T-cell (primary cell): ENCODE measurements at places on chromosomes 7 and 10. TPM values are rescaled to one million over a fixed set of nuclear protein-coding genes. Genes with fewer than 3 reads are reported as not detected.
A peak's percentile ranks its signal among the peaks of the same experiment; 100 is the strongest.

Gene TRDMT1
- total RNA-seq, result 22.6 TPM

DNA sequence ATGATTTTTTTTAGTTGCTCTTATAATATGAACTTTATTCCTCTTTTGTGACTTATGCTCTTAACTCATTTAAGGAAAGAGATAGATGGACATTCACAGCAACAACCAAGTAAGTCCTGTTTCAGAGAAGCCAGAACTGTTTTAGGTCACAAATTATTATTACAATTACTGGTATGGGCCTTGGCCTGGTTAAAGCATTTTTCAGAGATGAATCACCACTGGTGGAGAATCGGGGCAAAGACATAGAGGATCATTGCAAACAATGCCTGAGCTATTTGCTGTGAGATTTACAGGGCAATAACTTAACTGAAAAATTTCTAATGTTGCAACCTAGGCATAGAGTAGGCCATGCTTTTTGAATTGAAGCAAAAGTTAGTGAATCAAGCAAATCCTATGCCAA lies 138.0 kb upstream of the YAE1 start:
- H3K27me3 ChIP-seq, result peaks cover 9% of the 10 kb centered on the region
- no peak overlapping the region for H3K27ac ChIP-seq
- H3K4me3 ChIP-seq, result no peak overlapping the region
- no peaks in the 10 kb centered on the region for H3K4me1 ChIP-seq
- H3K36me3 ChIP-seq, result no peaks in the 10 kb centered on the region

DNA sequence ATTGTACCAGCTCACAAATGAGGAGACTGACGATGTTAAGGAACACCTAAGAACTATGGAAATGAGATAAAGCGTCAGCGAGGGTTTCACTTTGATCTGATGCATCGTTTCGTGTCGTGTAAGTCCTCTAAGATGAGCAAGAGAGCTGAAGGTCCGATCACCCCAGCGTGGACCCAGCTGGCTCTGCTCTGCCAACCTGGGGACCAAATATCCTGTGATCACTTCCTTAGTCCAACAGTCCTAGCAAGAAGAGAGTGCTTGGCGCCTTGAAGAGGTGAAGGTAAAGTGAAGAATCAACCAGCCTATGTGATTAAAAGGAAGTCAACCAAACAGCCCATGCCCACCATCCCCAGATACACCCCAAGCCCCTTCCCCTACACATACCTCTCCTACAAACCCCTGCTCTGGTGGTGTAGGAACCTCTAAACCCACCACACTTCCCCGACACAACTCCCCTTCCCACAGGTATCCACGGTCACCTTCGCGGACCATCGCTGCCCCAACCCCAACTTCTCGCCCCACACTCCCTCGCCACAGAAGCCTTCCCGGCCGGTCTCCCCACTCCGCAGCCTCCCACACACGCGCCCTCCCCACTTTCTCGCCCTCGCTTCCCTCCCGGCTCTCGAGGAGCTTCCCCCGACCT lies 722 bp downstream of the UPF2 start:
- H3K27ac ChIP-seq, result peak overlapping the region; percentile 100
- no peaks in the 10 kb centered on the region for H3K36me3 ChIP-seq
- H3K27me3 ChIP-seq, result no peaks in the 10 kb centered on the region

Gene AKR1C2
- 0.41 TPM for total RNA-seq

DNA sequence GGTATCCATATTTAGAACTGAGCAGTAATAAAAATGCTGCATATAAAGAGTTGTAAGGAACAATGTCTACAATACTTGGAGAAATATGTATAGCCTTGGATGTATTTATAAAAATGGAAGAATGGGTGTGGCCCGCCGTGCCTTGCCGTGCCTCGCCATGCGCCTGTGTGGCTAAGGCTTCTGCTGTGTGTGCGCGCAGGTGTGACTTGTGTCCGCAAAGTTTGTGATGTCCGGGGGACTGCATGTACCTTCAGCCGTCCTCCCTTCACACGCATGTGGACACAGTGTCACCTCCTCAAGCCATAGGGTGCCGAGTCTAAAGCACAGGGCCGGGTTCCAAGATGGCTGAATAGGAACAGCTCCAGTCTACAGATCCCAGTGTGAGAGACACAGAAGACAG lies 9.8 kb downstream of the SAMD9 start:
- no peak overlapping the region for H3K27ac ChIP-seq
- H3K4me3 ChIP-seq, result peak overlapping the region; percentile 32
- no peak for DNase-seq

DNA sequence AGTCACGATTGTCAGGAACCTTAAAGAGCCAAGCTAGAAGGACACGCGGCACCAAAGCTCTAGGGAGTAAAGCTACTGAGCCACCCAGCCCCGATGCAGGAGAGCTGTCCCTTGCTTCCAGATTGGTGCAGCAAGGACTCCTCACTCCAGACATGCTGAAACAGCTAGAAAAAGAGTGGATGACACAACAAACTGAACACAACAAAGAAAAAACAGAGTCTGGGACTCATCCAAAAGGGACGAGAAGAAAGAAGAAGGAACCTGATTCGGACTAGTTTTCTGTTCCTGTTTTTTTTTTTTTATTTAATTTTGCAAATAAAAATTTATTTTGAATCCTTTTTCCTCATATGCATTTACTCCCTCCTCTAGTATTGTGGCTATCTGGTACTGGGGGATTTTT lies 11.4 kb upstream of the HKDC1 start:
- no peak for DNase-seq
- H3K4me3 ChIP-seq, result no peak overlapping the region
- peaks cover 21% of the 10 kb centered on the region for H3K4me1 ChIP-seq
- H3K27ac ChIP-seq, result no peak overlapping the region
- peaks cover 39% of the 10 kb centered on the region for H3K36me3 ChIP-seq

DNA sequence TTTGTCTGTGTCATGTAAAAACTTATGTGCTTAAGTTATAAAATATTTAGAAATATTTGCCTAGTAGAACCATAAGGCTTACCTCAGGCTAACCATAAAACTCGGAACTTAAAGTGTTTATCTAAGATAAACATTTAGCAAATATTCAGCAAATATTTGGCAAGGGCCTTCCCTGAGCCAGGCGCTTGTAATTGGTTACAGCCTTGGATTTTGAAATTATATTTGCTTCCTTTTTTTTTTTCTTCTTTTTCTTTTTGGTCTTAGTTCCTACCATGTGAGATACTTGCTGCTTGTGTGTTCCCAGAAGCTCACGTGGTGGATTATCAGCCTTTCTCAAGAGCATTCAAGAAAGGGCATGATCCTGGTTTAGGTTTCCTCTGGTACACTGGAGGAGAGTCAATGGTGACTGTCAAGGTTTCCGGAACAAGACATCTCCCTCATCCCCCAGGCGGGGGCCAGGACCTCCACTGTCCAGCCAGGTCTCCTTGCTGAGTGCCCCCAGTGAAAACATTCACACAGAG lies 5.2 kb upstream of the BRI3 start:
- no peaks in the 10 kb centered on the region for H3K27me3 ChIP-seq
- no peak for DNase-seq
- H3K4me1 ChIP-seq, result peaks cover 8% of the 10 kb centered on the region
- H3K36me3 ChIP-seq, result no peaks in the 10 kb centered on the region
- H3K4me3 ChIP-seq, result no peak overlapping the region
- H3K27ac ChIP-seq, result no peak overlapping the region

GRCh38 chr10:6056411-6057135 lies 5.6 kb downstream of the IL2RA start:
- H3K4me3 ChIP-seq, result no peak overlapping the region
- no peaks in the 10 kb centered on the region for H3K36me3 ChIP-seq
- peaks cover 13% of the 10 kb centered on the region for H3K4me1 ChIP-seq

GRCh38 chr10:99658622-99659030 lies 683 bp upstream of the ENTPD7 start:
- H3K36me3 ChIP-seq, result no peaks in the 10 kb centered on the region
- H3K27ac ChIP-seq, result no peak overlapping the region
- peaks cover 3% of the 10 kb centered on the region for H3K27me3 ChIP-seq
- DNase-seq, result peak; percentile 5
- H3K4me1 ChIP-seq, result peaks cover 5% of the 10 kb centered on the region

DNA sequence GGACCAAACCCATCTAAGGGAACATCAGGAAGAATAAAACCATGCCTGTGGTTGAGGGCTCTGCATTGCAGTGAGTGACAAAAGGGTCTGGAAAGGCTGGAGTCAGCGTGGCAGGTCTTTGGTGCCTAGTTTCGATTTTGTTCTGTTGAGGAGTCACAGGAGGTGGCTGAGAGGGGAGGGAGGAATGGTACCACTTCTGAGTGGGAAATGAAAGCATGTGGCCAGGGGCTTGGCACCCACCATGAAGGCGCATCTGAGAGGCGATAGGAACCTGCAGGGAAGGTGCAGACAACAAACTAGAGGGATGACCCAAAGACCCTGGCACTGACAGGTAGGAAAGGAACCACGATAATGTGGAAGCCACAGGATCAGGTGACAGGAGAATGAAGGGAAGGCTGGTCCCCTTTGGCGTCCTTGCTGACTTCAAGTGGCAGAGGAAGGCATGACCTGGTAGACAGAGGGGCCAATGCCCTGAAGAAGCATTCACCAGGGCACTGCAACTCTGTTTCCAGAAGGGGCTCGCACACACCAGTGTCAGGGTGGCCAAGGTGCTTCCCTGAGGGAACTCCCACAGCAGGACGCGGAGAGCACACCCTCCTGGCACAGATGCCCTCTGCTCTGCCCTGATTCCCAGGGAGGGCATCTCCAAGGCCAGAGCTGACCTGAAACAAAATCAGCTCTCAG lies 41.7 kb downstream of the HIPK2 start:
- no peaks in the 10 kb centered on the region for H3K36me3 ChIP-seq
- H3K4me3 ChIP-seq, result no peak overlapping the region
- H3K27ac ChIP-seq, result no peak overlapping the region
- peaks cover 48% of the 10 kb centered on the region for H3K4me1 ChIP-seq
- no peaks in the 10 kb centered on the region for H3K27me3 ChIP-seq
- DNase-seq, result no peak

- peak; percentile 22 for DNase-seq
- H3K27ac ChIP-seq, result peak overlapping the region; percentile 13
- H3K36me3 ChIP-seq, result no peaks in the 10 kb centered on the region
- peaks cover 19% of the 10 kb centered on the region for H3K4me1 ChIP-seq
- H3K27me3 ChIP-seq, result no peaks in the 10 kb centered on the region
These were observed 20.1 kb upstream of the NMT2 start for GRCh38 chr10:15188603-15189002.

GRCh38 chr10:5424751-5425150 lies 12.4 kb downstream of the NET1 start:
- no peaks in the 10 kb centered on the region for H3K4me1 ChIP-seq
- H3K27ac ChIP-seq, result no peak overlapping the region
- no peaks in the 10 kb centered on the region for H3K36me3 ChIP-seq
- no peaks in the 10 kb centered on the region for H3K27me3 ChIP-seq

DNA sequence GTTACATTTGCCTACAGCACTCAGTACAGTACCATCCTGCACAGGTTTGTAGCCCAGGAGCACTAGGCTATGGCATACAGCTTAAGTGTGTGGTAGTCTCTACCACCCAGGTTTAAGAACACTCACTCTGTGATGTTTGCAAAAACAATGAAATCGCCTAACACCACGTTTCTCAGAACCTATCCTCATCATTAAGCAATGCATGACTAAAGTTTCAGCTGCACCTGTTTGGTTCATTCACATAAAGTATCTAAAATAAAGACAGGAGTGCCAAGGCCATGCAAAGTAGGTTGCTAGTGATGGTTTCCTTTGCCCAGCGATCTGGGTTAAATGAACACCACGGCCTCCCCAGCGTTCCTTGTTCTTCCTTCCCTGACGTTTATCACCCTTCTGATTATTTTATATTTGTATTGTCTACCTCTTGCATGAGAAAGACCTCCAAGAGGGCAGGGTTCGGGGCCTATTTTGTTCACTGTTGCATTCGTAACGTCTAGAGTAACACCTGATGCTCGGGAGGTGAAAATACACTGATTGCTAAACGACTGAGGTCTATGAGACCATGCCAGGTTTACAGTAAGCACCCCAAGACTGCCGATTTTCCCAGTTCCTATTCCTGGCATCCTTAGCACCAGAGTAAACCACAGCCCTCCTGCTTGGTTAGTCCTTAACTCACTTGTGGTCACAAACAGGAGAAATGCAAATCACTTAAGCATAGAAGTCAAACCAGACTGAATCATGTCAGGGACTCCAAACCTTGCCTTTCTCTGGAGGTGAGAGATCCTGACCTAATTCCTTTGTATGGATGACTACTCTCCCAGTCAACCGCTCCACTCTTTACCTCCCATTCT lies 204.1 kb upstream of the NFE2L3 start:
- DNase-seq, result no peak
- no peak overlapping the region for H3K27ac ChIP-seq
- H3K4me1 ChIP-seq, result peaks cover 18% of the 10 kb centered on the region
- H3K4me3 ChIP-seq, result no peak overlapping the region
- no peaks in the 10 kb centered on the region for H3K36me3 ChIP-seq

GRCh38 chr7:25261545-25262140 lies 33.4 kb upstream of the NPVF start:
- no peak overlapping the region for H3K4me3 ChIP-seq
- H3K27ac ChIP-seq, result no peak overlapping the region
- no peaks in the 10 kb centered on the region for H3K36me3 ChIP-seq
- DNase-seq, result no peak
- no peaks in the 10 kb centered on the region for H3K27me3 ChIP-seq
- H3K4me1 ChIP-seq, result peaks cover 16% of the 10 kb centered on the region

- no peak overlapping the region for H3K27ac ChIP-seq
- no peak for DNase-seq
- peaks cover 1% of the 10 kb centered on the region for H3K27me3 ChIP-seq
- H3K4me3 ChIP-seq, result no peak overlapping the region
These were observed 35.5 kb upstream of the RNF32 start for GRCh38 chr7:156604836-156605695.

DNA sequence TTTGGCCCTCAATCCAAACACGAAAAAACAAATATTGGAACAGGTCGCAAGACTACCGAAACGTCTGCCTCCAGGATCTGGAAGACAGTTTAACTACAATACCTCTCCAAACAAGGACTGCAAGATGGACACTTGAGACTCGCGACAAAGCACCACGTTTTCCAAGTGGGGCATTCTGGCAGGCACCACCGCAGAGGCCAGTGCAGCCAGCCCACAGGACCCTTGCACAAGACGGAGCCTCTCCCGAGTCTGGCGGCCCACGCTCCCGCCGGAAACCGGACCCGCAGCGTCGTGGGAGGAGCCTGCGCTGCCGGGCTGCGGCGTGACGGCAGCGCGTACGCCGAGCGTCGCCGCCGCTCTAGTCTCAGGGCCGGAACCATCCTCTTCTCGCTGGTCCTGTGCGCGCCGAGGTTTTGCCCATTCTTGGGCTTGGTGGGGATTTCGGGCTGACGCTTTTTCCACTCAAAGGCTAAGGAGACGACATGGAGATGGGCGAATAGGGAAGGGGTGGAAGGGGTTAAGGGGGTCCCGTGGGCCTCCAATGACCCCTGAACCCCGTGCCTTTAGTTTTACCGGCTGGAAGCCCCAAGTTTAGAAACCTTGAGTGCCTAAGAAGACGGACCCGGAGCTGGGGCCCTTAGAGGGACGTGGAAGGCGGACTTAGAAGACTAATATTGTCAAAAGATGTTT lies at the start of gene ORC5:
ORC5 (minus strand) TSS at position 283 of the 690 bp plus-strand sequence; CDS start at position 174, 109 bp downstream.
- peaks cover 10% of the 10 kb centered on the region for H3K36me3 ChIP-seq
- H3K4me3 ChIP-seq, result peak within 1 kb of the TSS; percentile 87
- no peaks in the 10 kb centered on the region for H3K27me3 ChIP-seq
- H3K4me1 ChIP-seq, result peaks cover 10% of the 10 kb centered on the region
